ENCODE measurements at places on chromosomes 11 and 22. TPM values are rescaled to one million over a fixed set of nuclear protein-coding genes. Genes with fewer than 3 reads are reported as not detected.

The OR10A2 gene
- total RNA-seq, result not detected

The ZNF143 gene
- 22.9 TPM for total RNA-seq

The KCNK4 gene
- not detected for total RNA-seq

The UPB1 gene
- not detected for total RNA-seq

The SLC22A8 gene
- total RNA-seq, result not detected

The PTPN5 gene
- total RNA-seq, result not detected

The VWCE gene
- total RNA-seq, result not detected

The MPPED2 gene
- total RNA-seq, result not detected

The CSNK2A3 gene
- 5.0 TPM for total RNA-seq

The FBLN1 gene
- total RNA-seq, result 91.9 TPM

The MLC1 gene
- not detected for total RNA-seq

The MAP6 gene
- not detected for total RNA-seq

The FOLR3 gene
- total RNA-seq, result 1.1 TPM

The APOL4 gene
- not detected for total RNA-seq

The HYLS1 gene
- 15.1 TPM for total RNA-seq

The SOX6 gene
- total RNA-seq, result not detected

The CCDC15 gene
- 3.9 TPM for total RNA-seq

The FERMT3 gene
- total RNA-seq, result not detected

The SCO2 gene
- total RNA-seq, result 1.2 TPM

The BEST1 gene
- not detected for total RNA-seq

The GRIA4 gene
- total RNA-seq, result not detected

The FAM227A gene
- total RNA-seq, result not detected

The METTL15 gene
- total RNA-seq, result 20.6 TPM

The FIBIN gene
- 3.4 TPM for total RNA-seq

The CRYBB2 gene
- total RNA-seq, result not detected

The MIOX gene
- total RNA-seq, result 0.35 TPM

The RNF26 gene
- 23.3 TPM for total RNA-seq

The GALNT18 gene
- 25.3 TPM for total RNA-seq

The MS4A7 gene
- not detected for total RNA-seq

The CASTOR1 gene
- total RNA-seq, result 4.1 TPM

The TESMIN gene
- not detected for total RNA-seq

The APLNR gene
- total RNA-seq, result not detected

The CLDN5 gene
- total RNA-seq, result not detected

Data from MG63 (cell line).